ENCODE measurements at places on chromosomes 1 and 21. TPM values are rescaled to one million over a fixed set of nuclear protein-coding genes. Genes with fewer than 3 reads are reported as not detected.
A peak's percentile ranks its signal among the peaks of the same experiment; 100 is the strongest.

GRCh38 chr1:200535605-200536004 lies 84.9 kb downstream of the KIF14 start:
- DNase-seq: no peak

GRCh38 chr1:154521695-154522094 lies 19.5 kb upstream of the SHE start:
- no peak for DNase-seq

DNA sequence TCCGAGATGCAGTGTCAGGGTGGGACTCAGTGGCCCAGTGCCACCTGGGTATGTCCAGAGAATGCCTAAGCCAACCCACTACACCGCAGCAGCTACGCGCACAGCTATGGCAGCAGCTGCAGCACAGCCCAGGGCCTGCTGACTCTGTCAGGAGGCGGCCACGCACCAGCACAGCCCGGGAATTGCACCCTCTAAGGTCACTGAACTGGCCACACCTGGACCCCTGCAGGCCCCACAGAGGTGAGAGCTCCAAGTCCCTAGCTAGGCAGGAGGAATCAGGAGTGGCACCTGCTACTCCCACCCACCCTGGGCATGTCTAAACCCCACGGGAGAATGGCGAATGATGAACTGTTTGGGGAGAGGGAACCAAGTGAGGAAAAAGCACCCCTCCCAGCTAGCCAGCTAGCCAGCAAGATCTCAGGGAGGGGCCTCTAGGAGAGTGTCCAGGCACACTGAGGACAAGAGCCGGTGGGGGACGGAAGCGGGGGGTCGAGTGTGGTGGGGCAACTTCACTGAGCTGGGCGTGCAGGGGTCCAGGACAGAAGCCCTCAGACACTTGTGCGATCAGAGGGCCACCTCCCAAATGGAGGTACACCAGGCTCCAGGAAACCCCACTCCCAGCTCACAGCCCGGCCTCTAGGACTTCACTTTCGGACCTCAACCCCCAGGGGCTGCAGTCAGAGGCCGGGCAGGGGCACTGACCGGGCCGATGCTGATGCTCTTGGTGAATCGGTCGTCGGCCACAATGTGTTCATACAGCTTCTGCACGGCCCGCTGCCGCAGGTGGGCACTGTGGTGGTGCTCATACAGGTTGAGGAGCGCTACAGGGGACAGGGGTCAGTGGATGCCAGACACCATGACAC lies 13.9 kb downstream of the LSS start:
- no peak for DNase-seq

- DNase-seq: no peak
Measured at GRCh38 chr1:108722292-108722691, 9.6 kb downstream of the FNDC7 start.

GRCh38 chr1:208031316-208031931 lies 120.5 kb upstream of the CD34 start:
- peak; percentile 45 for DNase-seq

DNA sequence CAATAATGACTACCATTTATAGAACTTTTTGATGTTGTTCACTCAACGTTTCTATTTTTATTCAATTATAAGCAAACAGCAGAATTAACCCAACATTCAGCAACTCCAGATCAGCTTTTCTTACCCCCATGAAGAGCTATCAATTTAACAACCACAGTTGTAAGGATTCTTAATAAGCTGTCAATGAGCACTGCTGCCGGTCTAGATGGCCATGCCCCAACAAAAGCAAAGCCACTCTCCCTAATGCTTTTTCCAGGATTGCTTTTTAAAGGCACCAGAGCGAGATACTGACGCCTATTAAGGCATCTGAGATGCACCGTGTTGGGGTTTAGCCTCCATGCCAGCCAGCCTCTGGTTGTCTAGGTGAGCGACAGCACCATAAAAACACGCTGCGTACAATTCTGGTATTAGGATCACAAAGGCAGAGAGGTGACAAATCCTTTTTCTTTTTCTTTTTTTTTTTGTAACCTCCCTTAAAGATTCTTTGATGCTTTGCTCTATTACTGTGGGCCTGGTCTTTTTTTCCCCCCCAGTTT lies 39.5 kb downstream of the PTPRC start:
- DNase-seq: no peak

DNA sequence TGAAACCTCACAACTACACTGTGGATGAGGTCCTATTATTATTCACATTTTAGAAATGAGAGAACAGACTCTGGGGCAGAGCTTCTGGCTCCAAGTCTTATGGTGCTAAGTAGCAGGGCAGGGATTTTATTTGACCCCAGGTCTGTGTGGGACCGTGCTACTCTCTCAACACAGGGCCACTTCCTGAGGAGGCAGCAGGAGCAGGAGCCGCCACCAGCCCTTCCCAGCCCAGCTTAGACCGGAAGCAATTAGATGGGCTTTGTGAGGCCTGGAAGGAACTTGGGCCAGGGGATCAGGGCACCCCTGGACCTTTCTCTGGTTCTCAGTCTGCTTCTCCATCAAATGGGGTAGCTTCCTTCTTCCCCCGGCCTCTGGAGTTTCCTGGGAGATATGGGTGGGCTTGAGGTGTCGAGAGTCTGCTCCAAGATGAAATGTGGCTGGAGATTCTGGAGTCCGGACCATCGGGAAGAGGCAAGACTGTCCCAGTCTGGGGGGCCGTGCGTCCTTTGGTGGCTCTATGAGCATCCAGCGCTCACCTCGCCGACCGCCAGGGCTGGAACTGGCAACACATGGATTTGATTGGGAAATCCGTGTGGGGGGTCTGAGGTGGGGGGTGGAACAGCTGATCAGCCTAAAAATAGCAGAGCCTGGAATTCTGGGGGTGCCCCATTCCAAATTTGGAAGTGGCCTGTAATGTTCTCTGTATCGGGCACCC lies 136.8 kb downstream of the FOXD2 start:
- no peak for DNase-seq

GRCh38 chr1:212397171-212397570 lies 17.5 kb downstream of the PACC1 start:
- no peak for DNase-seq

DNA sequence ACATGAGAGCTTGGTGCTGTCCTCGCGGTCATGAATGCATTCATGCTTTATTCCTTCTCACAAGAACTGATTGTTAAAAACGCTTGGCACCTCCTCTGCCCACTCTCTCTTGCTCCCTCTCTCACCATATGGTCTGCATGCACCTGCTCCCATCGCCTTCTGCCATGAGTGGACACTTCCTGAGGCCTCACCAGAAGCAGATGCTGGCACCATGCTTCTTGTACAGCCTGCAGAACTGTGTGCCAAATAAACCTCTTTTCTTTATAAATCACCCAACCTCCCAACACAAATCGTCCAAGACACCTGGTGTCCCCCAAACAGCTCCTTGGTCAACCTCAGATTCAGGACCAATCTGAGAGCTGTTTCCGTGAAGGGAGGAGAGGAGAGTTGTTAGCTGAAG lies 43.3 kb upstream of the PCBP3 start:
- DNase-seq: no peak

DNA sequence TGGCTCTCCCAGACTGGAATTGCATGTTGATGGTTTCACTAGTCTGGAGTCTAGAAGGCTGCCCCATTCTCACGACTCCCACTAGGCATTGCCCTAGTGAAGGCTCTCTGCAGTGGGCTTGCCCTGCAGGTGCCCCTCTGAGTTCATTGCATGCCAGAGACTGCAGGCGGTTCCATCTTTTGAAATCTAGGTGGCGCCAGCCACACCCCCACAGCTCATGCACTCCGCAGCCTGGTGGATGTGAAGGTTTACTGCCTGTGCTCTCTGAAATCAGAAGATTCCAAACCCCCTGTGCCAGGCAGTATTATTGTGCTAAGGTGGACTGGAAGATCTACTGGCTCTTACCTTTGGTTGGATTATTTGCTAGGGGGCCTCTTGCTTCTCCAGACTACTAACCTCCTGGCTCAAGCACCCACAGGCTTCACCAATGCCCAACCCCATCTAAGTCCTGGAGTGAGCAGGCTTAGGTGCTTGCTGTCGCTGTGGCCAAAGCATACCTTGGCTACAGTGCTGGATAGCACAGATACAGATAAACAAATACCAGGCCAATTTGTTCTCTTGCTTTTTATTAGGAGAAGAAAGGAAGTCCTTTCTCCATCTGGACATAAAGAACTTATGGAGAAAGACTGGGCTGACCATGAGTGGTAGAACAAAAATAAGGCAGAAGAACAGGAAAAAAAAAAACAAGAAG lies 83.5 kb upstream of the SIM2 start:
- no peak for DNase-seq

DNA sequence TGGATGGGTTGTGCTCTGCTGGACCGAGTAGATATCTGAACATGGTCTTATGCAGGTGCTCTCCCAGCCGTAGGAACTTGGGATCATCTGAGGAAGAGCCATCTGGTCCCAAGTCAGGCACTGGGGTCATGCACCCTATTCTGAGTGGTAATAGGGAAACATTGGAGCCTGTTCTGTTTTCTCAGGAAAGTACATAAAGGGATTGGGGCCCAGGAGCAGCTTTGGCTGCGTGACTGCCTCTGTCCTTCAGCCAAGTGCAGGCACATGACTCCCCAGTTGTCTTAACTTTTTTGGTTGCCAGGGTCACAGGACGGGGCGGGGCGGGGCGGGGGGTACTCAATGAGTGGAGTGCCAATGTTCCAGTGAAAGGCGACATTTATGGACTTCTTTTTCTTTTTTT lies 11.5 kb downstream of the PFKFB2 start:
- DNase-seq: no peak

DNA sequence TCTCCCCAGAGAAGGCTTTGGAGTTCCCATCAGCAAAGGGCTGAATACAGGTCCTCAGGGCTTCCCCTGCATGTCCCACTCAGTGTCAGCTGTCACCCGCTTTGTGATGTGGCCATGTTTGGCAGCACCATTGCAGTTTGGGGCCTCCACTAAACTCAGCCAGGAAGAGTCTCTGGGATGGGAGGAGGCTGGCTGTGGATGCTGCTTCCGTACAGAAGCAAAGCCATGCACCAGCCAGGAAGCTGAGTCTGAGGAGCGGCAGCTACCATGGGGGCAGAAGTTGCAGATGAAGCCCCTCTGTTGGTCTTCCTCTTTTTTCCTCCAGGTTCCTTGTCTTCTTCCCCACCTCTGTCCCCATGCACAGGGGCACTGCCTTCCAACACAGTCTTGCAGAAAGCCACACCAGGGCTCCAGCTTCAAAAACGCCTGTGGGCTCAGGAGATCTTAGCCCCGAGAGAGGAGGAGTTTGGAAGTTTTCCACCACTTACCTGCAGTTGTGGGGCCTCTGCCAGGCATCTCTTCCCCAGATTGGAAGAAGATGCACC lies 416.8 kb downstream of the NPHP4 start:
- no peak for DNase-seq

- peak; percentile 25 for DNase-seq
Measured at GRCh38 chr21:36422279-36423098, 37.3 kb downstream of the CHAF1B start.

- DNase-seq: no peak
Measured at GRCh38 chr1:3656450-3657095, 4.3 kb downstream of the TP73 start.

DNA sequence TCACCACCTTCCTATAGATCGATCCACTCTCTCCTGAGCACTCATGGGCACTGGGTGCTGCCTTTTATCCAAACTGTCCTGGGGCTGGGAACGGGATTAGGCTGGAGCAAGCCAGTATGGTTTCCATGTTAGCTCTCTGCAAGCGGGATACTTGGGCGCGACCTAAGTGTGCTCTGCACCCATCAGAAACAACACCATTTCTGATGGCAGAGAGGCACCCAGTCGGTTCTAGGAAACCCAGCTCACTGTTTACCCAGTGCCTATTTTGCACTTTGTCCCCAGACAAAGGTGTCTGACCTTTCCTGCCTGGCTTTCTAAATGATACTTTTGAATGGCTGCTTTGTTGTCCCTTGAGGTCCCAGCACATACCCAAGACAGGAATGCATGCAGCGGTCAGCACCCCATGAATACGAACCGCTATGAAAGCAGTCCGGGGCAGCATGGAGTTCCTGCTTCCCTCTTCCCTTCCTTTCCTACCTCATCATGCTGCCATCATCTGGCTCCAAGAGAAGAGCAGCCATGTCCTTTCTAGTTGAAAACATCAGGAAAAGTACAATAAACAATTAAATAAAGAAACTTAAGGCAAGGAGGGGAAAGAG lies 83.9 kb downstream of the TRABD2B start:
- DNase-seq: no peak

DNA sequence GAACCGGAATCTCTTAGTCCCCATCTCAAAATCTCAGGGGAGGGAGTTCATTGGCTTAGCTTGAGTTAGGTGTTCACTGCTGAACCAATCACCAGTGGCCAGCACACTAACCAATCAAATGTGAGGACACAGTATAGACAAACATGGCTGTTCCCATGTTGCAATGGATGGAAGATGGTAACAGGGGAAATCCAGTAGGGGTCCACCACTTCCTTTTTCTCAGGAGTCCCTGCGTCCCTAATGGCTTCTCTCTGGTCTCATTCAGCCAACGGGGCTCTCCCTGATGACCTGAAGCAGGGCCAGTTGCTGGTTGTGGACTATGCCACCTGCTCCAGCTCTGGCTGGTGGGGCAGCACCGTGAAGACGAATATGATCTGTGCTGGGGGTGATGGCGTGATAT lies 9.7 kb downstream of the CELA2B start:
- no peak for DNase-seq

GRCh38 chr1:17209430-17209829 lies 4.5 kb downstream of the PADI1 start:
- no peak for DNase-seq

GRCh38 chr1:155931332-155932038 lies 2.7 kb downstream of the KHDC4 start:
- DNase-seq: no peak

DNA sequence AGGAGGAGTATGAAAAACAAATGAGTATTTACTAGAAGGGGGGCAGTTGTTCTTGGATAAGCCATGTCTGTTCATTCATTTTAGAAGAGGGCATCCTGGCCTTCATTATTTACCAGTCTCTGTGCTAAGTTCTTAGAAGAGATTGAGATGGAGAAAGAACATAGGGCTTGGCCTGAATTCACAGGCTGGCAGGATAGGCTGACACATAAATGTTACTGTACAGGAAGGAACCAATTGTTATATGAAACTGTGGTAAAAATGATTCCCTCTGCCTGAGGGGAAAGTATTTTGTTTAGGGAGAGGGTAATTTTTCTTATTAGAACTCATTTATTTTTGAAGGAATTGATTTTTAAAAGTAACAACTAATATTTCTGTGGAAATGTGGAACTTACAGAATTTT lies 99.5 kb downstream of the MAN1A2 start:
- no peak for DNase-seq

The PLPPR4 gene
- total RNA-seq: 6.5 TPM

The KCNK2 gene
- 3.7 TPM for total RNA-seq

The ITLN1 gene
- total RNA-seq: 0.13 TPM

The ANGPTL1 gene
- total RNA-seq: 98.2 TPM

The LCE3E gene
- total RNA-seq: not detected

The DYNLT4 gene
- total RNA-seq: 0.40 TPM

The IVL gene
- total RNA-seq: not detected

Measured in muscle of leg (tissue), 16 donors.